SJSA1 (cell line): ENCODE measurements at places on chromosomes 11 and 22. TPM values are rescaled to one million over a fixed set of nuclear protein-coding genes. Genes with fewer than 3 reads are reported as not detected.
A peak's percentile ranks its signal among the peaks of the same experiment; 100 is the strongest.

- DNase-seq: peak; percentile 90
These were observed 33.5 kb downstream of the NFRKB start for GRCh38 chr11:129861702-129862522.

GRCh38 chr11:29019960-29020683, 911.9 kb downstream of the METTL15 start:
- DNase-seq: no peak

GRCh38 chr11:118206391-118207031, 18.3 kb downstream of the JAML start:
- DNase-seq: no peak

GRCh38 chr22:24688256-24688655, 85.3 kb downstream of the GGT1 start:
- DNase-seq: no peak

- no peak for DNase-seq
These were observed 77.2 kb downstream of the PISD start for GRCh38 chr22:31584804-31585160.

DNA sequence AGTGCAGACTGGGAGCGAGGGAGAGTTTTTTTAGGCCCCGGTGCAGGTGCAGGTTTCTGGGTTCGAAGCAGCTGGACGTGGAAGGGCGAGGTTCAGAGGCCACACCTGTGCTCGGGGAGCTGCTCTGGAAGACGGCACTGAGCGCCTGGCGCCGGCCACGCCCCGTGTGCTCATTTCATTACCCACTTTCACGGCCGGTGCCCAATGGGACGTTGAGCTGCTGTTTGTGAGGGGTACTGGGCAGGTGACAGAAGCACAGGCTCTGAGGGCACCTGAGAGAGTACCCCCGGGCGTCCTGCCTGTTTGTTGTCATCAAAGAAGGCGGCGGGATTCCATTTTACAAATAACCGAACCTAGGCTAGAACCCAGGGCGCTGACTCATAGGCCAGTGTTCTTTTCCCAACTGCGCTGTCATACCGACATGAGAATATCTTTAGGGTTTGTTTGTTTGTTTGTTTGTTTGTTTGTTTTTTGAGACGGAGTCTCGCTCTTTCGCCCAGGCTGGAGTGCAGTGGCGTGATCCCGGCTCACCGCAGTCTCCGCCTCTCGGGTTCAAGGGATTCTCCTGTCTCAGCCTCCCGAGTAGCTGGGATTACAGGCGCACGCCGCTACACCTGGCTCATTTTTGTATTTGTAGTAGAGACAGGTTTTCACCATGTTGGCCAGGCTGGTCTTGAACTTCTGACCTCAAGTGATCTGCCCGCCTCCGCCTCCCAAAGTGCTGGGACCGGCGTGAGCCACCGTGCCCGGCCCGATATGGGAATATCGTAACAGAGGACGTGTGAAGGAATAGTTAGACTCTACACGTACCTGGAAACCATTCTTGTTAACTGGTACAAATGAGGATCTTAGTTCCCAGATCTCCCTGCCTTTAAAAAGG, 16.6 kb upstream of the SPTBN2 start:
- no peak for DNase-seq

The CFAP300 gene
- total RNA-seq: 2.1 and 4.2 TPM in 2 replicates

The ROM1 gene
- 3.1 and 10.4 TPM in 2 replicates for total RNA-seq

The NRGN gene
- 2.9 and 5.2 TPM in 2 replicates for total RNA-seq
